NCI-H1436 (cell line): ENCODE measurements at places on chromosomes 16 and 17.
A peak's percentile ranks its signal among the peaks of the same experiment; 100 is the strongest.

- DNase-seq, result peak; percentile 71
Measured at GRCh38 chr16:4116325-4117249, at the start of gene ADCY9. Gene ADCY9 (minus strand): TSS chr16:4116442. CDS start chr16:4115442, 1,000 bp downstream.

DNA sequence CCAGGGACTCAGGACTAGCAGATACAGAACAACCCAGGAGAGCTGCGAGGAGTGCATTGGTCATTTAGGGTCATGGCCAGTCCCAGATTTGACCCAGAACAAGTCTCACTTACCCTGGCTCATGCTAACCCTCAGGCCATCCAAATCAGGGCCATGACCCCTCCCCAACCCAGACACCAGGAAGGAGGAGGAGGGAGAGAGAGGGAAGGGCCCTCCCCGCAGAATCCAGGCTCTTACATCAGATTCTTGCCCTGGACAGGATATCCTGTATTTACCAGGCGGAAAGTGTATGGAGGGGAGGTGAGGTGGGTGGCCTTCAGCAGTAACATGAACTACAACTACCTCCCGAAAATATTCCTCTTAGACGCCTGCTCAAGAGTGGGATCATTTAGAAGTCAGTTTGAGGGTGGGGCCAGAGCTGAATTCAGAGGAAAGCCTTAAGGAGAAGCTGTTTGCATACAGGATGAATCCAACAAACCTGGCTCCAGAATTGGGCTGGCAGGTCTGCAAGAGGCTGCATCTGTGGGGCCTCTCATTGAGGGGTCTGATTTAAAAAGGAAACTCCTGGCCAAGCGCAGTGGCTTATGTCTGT, 2.1 kb downstream of the VAT1 start:
- DNase-seq, result no peak

DNA sequence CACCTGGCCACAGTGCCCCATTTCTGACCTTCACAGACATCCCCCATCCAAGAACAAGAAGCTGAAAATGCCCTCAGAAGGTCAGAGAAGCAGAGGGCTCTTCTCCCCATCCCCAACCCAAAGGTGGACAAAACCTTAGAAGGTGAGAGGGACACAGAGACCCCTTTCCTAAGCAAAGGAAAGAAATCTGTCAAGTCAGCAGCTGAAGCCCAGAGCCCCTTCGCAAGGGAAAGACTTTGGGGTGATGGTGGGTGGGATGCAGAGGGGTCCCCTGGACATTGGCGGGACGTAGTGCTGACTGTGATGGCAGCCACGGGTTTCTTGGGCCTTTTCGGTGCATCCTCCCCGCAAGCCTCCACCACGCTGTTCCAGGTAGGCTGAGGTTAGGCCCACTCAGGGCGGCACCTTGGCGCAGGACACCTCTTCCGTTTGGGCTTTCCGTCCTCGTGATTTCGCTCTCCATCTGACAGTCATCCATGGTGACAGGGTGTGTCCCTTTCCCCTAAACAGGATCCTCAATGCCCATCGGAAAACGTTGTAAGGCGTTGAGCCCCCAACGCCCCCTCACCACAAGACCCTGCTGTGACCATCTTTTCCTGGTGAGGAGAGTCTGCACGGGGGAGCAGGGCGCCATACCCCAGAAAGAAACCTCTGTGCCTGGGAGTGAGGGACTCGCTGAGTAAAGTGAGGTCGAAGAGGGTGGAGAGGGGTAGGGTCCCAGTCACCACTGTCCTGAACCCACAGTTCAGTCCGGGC, 10.7 kb upstream of the GSDMA start:
- no peak for DNase-seq

DNA sequence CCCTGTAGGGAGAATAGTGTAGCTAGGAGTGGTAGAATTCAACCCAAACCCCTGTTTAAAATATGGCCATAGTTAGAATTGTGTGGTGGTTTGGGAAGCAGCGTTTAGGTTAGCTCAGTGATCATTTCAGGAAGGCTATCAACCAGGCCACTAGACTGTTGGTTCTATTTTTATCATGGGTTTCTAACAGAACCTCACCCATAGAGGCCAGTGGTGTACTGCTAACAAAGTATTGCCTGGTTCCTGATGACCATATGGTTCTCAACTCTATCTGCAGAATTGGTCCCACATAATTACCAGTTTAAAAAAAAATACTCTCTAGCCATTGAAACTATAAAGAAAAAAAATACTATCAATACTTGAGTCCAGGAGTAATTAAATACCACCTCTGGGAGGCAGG, 70.5 kb upstream of the RASL10B start:
- DNase-seq, result no peak

- no peak for DNase-seq
Measured at GRCh38 chr17:63498626-63499195, 21.9 kb downstream of the ACE start.

DNA sequence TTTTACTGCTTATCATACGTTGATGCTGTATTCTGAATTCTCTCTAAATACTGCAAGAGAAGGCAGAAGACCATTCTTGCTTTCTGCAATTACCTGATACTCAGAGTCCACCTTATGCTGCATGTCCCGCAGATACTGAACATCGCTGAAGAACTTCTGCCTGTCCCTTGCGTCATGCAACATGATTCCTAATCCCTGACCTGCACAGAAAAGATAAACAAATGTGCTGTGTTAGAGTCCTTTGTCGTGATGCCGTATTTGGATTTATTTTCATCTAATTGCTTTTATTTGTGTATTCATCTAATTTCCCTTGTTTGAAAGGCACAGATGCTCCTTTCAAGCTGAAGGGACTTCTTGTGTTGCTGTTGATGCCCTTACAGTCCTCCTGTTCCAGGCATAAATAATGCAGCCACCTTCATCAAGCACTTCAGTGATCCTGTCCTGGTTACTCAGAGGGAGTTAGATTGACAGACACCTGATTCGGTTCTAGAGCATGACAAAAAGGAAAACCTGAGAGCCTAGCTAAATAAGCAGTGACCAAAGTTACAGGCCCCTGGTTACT, 6.5 kb downstream of the MARCHF10 start:
- DNase-seq, result peak; percentile 47

GRCh38 chr17:325270-326009, 27.2 kb downstream of the RPH3AL start:
- DNase-seq, result no peak

- no peak for DNase-seq
Measured at GRCh38 chr16:87836844-87837581, 32.3 kb downstream of the SLC7A5 start.

DNA sequence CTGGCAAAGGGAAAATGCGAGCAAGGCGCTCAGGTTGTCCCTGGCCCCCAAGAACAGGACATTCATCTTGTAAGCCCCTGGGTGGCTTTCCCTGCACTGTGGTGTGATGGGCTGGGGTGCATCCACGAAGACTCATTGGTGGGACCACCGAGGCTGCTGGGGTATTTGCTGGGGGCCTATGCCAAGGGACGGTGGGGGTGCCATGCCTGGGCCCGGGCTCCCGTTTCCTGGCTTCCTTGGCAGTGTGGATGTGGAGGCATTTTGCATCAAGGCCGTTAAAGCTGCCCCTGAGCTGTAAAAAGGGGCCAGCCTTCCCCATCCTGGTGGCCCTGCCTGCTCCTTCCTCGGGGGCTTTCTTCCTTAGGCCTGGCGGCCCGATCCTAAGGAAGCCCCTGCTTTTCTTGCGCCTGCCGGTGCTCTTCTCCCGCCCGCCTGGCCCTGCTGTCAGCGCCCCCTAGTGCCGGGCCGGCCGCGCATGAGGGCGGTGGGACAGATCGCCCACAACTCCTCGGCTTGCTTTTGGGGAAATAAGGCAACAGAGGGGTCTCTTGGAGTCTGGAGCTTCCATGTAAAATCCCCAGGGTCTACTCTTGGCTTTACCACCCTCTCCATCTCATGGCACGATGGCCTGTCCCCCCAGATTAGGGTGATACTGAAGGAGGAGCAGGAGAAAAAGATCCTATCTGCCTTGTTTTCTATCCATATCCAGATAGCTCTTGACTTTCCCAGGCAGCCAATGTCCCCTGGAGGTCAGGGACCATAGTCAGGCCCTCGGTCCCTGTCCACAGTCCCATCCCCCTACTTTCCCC, 9.8 kb upstream of the TBX2 start:
- DNase-seq, result no peak

DNA sequence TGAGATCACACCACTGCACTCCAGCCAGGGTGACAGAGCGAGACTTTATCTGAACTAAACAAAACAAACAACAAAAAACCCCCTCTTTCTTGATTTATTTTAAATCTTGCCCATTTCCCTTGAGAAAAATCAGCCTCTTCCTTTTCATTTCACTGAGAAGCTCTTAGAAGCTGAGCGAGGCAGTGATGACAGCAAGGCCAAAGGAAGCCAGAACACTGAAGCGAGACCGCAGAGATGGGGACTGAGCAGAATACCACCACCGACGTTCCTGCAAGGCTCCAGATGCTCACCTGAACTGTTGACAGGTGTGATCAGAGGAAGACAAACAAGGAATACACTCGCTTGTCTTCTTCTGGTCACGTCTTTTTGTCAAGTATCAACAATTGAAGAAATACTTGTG, 30.5 kb upstream of the IRF8 start:
- DNase-seq, result no peak

- DNase-seq, result no peak
Measured at GRCh38 chr16:10322723-10323527, 62.9 kb upstream of the ATF7IP2 start.

GRCh38 chr16:72198021-72198711, 26.2 kb upstream of the PMFBP1 start:
- peak; percentile 71 for DNase-seq

- peak; percentile 51 for DNase-seq
Measured at GRCh38 chr17:10616502-10617119, 40.5 kb downstream of the MYH3 start.

- peak; percentile 33 for DNase-seq
Measured at GRCh38 chr16:77599793-77600415, 122.4 kb upstream of the NUDT7 start.

DNA sequence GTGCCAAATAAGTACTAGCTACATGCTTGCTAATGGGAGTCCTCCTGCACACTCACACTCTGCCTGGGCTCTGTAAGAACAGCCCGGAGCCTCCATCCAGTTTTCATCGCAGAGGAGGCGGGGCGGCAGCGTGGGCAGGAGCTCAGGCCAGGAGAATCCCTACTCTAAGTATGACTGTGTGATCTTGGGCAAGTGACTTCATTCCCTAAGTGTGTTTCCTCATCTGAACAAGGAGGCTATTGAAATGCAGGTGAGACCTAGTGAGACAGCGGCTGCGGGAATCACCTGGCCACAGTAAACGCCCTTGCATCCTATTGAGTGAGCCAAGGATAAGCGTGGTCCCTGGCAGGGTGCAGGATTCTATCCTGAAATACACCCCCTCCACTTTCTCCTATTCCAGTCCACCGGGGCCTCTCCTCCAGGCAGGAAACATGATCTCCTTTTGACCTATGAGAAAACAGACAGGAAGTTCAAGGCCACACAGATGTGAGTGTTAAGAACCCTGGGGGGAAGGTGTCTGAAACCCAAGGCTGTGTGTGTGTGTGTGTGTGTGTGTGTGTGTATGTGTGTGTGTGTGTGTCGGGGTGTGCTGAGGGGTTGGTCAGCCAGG, 5.2 kb upstream of the RAI1 start:
- no peak for DNase-seq

GRCh38 chr17:73571511-73572130, 72.6 kb downstream of the SDK2 start:
- no peak for DNase-seq

DNA sequence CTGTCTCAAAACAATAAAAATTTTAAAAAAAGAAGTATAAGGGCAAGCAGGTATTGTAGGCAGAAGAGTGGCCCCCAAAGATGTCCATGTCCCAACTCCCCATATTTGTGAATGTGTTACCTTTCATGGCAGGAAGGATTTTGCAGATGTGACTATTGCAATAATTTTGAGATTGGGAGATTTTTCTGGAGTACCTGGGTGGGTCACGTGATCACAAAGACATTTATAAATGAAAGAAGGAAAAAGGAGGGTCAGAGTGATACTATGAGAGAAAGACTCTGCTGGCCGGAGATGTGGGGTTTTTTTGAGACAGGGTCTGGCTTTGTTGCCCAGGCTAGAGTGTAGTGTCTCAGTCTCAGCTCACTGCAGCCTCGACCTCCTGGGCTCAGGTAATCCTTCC, 27.4 kb upstream of the PAFAH1B1 start:
- DNase-seq, result no peak
